ENCODE measurements at places on chromosomes 13 and 19.

DNA sequence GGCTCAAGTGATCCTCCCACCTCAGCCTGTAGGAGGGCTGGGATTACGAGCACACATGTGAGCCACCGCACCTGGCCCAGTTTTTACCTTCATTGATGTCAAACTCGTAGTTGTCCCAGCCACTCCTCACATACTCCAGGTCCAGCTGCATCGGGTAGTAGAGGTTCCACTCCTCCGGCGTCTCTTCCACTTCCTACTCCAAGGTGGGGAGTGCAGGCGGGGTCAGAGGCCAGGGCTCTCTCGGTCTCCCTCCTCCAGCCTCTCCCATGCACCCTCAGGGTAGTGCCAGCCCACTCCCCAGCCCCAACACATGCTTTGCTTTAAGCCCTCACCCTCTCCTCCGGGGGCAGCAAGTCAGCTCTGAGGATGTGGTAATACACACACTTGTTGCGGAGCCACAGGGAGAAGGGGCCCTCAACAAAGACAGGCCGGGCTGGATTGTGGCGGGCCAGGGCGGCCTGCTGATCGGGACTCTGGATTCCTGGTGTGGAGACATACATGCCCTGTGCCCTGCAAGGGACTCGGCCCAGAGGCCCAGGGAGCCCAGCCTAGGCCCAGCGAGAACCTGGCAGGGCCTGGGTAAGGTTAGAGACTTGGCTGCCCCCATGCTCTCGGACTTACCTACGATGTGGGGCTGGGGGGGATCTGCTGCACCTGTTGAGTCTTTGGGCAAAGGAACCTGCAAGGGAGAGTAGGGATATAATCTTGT lies 1.9 kb upstream of the ZNF653 start:
- no peak for DNase-seq

- no peak for DNase-seq
Observed at GRCh38 chr13:21385710-21386109, 73.4 kb downstream of the ZDHHC20 start.

- no peak for DNase-seq
Observed at GRCh38 chr13:98236197-98236596, 59.1 kb upstream of the RNF113B start.

DNA sequence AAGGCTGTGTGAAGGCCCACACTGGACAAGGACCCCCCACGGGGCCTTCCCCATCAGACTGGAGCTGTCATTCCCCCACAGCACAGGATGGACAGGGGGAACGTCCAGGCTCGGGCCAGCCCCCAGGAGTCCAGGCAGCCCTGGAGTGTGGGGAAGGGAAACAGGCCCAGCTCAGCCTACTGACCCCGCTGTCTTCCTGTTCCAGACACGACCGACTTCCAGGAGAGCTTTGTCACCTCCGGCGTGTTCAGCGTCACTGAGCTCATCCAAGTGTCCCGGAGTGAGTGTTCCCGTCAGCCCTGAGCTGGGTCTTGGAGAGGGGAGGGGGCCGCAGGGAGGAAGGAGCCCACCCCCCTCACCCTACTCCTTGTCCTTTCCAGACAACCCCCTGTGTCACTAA lies 47.0 kb downstream of the SMIM24 start:
- no peak for DNase-seq

GRCh38 chr13:75587679-75588078 lies 38.1 kb downstream of the UCHL3 start:
- no peak for DNase-seq

- DNase-seq, result no peak
Observed at GRCh38 chr19:53328967-53329366, 4.6 kb upstream of the ZNF845 start.

DNA sequence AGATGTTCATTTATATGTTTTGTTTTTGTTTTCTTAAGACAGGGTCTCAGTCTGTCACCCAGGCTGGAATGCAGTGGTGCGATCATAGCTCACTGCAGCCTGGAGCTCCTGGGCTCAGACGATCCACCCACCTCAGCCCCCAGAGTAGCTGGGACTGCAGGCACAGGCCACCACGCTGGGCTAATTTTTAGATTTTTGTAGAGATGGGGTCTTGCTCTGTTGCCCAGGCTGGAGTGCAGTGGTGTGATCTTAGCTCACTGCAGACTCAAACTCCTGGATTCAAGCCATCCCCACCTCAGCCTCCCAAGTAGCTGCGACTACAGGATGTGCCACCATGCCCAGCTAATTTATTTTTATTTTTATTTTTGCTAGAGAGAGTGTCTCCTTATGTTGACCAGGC lies 45.7 kb downstream of the NFIC start:
- DNase-seq, result no peak

- no peak for DNase-seq
Observed at GRCh38 chr13:75324413-75324940, 157.5 kb downstream of the TBC1D4 start.

GRCh38 chr19:56162258-56162657 lies 13.6 kb upstream of the GALP start:
- DNase-seq, result no peak

DNA sequence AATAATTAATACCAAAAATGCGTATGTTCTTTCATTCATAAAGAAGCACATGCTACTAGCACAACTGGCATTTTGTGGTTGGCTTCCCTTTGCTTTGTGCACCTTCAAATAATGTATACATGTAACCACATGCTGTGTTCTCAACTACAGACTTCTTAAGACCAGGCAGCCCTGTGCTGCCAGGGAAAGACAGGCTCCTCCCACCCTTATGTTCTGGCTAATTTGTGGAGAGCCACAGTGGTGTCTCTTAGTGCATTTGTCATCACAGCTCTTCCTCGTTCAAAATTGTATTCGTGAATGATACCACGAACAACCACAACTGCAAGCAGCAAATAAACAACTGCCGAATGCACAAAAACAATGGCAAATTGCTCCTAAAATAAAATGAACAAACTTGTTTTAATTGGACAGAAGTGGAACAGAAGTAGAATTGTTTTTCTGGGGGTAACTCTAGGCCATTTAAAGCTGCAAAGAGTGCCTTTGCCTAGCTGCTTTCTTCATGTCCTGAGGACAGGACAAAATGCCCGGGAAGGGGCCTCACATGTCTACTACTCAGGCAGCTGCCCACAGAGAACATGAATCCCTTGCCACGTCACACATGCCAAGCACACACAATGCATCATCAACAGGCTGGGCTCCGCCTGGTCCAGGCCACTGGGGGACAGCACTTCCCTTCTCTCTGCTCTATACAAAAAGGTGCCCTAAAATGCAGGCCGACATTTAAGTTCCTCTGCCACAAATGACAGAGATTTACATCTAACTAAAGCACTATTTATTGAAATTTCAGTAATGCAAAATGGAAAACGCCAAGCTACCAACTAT lies 21.7 kb downstream of the IRS2 start:
- no peak for DNase-seq

- DNase-seq, result no peak
Observed at GRCh38 chr19:18443831-18444230, 5.9 kb upstream of the ISYNA1 start.

DNA sequence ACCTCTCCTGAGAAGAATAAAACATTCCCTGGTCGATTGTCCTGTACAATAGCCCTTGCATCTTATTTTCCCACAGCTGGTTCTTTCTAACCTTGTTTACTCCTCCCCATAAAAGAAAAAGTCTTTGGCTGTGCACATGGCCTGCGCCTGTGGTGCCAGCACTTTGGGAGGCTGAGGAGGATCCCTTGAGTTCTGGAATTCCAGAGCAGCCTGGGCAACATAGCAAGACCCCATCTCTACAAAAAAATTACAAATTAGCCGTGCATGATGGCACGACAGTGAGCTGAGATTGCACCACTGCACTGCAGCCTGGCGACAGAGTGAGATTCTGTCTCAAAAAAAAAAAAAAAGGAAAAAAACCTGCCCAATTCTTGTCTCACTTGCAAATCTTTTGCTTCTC lies 7.2 kb upstream of the NUP62 start:
- no peak for DNase-seq

GRCh38 chr13:95319551-95320274 lies 18.5 kb upstream of the ABCC4 start:
- no peak for DNase-seq

GRCh38 chr13:41019578-41020347 lies 647 bp upstream of the ELF1 start:
- no peak for DNase-seq

DNA sequence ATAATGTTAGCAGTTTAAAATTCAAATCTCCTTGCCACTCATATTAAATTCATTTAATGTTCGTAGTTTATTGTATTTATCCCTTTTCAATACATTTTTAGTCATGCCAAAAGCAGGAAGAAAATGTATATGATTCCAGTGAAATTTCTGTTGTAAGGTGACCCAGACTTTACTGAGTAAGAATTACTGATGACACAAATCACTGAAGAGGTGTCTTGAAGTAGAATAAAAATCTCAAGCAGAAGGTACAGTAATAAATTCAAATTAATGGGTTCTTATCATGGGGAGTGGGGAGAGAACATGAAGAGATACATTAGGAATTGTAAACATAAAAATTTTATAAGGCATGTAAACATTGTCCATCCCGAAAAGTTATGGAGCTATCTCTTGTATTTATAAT lies 19.9 kb downstream of the STARD13 start:
- no peak for DNase-seq

DNA sequence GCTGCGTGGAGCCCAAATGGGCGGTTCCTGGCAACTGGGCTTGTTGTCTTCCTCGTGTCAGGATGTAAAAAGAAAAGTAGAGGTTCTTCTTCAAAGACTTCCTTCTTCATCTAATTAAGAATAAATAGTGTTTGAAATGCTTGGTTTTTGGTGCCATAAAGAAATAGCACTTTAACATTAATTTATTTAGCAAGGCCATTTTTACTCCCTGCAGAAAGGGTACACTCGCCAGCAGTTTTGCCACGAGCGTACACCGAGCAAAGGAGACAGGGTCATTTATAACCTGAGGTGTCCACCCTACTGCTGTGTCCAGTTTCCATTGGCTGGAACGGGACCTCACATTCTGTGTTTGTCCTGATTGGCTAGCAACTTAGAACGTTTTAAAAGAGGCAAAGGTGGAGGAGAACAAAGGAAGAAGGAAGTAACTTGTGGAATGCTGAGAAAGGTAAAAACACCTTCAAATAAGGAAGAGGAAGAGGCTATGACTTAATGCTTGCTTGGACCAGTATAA lies 21.8 kb upstream of the OR10H1 start:
- DNase-seq, result no peak

DNA sequence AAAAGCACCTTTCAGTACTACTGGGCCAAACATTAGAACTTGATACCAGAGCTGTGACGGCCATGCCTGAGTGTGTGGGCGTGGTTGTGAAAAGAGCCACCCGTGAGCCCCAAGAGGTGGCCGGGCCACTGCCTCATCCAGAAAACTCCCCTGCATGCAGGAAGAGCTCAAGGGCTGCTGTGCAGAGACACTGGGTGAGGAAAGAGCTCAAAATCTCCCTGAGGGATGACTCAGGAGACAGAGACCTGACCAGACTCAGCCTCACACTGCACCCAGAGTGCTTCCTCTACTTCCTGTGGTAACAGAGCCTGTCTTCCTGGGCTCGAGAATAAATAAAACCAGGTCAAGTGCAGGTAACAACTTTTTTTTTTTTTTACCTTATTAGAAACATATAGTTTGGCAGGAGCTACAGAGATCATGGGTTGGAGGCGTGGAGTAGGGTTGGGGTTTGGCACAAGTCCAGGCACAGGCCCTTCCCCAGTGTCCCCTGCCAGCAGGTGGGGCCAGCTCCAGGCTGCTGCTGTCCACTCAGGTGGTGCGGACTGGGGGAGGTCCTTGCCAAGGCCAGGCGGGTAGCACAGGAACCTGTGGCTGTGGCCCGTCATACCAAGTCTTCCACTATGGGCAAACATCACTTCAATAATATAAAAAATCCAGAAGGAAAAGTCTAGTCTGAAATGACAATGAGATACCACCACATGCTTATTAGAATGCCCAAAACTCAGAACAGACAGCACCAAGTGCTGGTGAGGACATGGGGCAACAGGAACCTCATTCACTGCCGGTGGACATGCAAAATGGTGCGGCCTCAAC lies 25.5 kb downstream of the ELL start:
- no peak for DNase-seq

DNA sequence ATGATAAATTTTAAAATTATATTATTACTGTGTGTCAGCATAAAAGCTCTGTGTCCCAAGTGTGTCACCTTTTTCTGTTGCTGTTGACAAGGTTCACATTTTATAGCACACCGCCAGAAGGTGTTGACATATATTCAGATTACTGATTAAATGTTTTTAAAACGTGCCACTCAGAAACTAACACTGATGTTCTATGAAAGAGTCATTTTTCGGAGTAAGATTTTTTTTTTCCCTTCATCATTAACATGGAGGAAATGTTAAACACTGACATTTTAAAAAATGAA lies 197.5 kb downstream of the TM9SF2 start:
- no peak for DNase-seq

- DNase-seq, result no peak
Observed at GRCh38 chr13:36770741-36771140, 48.3 kb upstream of the RFXAP start.

- DNase-seq, result no peak
Observed at GRCh38 chr13:86673931-86674431, 874.8 kb upstream of the SLITRK6 start.

GRCh38 chr13:41496420-41497234 lies 39.3 kb downstream of the RGCC start:
- no peak for DNase-seq

GRCh38 chr13:52786766-52787165 lies 47.1 kb upstream of the CNMD start:
- no peak for DNase-seq

- no peak for DNase-seq
Observed at GRCh38 chr19:624433-625109, 8.8 kb downstream of the POLRMT start.

DNA sequence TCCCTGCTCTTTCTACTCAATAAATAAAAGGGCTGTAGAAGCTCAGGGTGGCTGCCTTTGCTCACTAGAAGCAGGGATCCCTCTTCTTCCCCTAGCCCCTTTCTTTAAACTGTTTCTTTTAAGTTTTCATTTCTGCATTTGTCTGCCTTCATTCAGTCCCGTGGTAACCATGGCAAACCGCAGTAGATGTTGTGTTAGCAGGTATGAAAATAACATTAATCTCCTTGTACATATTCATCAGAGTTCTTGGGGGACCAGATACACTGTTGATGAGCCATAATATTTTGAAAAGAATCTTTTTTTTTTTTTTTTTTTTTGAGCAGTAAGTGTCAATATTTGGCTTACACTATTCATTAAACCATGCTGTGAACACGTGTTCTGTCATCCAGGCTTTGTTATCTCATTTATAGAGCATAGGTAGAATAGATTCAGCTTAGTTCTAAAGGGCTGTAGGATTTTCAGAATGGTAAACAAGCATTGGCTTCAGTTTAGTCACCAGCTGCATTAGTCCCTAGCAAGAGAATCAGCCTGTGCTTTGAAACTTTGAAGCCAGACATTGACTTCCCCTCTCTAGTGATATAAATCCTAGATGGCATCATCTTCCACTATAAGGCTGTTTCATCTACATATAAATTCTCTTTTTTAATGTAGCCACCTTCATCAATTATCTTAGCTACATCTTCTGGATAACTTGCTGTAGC lies 59.4 kb upstream of the SPRY2 start:
- DNase-seq, result no peak

DNA sequence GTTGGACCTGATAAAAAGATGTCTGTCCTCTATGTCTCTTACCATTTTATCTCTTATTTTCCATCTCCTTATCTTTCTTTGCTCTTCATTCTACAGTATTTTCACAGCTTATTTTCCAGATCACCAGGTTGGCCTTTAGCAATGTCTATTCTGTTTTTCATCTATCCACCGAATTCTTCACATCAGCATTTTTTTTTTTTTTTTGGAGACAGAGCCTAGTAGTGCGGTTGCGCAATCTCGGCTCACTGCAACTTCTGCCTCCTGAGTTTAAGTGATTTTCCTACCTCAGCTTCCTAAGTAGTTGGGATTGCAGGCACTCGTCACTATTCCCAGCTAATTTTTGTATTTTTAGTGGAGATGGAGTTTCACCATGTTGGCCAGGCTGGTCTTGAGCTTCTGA lies 49.0 kb downstream of the DNAJC15 start:
- DNase-seq, result no peak

All from vagina (tissue), 2 donors.